ENCODE measurements at places on chromosomes 5 and 9.

DNA sequence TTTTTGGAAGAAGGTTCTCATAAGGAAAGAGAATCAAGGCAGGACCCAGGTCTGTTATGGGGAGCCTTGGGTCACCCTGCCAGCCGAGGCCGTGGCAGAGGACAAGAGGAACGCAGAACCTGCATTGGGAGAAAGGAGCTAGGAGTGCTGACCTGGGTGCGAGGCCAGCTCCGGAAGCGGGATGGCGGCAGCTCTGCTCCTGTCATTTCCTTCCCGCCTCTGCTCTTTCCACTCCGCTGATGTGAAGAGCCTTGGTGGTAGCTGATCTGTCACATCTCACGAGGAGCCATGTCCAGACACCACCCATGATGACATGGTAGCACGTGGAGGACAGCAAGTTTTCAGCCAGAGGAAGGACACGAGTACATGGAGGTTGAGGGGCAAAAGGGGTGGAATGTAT lies 109.5 kb upstream of the COL5A1 start:
- no peak for DNase-seq

GRCh38 chr5:169789417-169789940 lies 152.4 kb downstream of the DOCK2 start:
- DNase-seq: no peak

DNA sequence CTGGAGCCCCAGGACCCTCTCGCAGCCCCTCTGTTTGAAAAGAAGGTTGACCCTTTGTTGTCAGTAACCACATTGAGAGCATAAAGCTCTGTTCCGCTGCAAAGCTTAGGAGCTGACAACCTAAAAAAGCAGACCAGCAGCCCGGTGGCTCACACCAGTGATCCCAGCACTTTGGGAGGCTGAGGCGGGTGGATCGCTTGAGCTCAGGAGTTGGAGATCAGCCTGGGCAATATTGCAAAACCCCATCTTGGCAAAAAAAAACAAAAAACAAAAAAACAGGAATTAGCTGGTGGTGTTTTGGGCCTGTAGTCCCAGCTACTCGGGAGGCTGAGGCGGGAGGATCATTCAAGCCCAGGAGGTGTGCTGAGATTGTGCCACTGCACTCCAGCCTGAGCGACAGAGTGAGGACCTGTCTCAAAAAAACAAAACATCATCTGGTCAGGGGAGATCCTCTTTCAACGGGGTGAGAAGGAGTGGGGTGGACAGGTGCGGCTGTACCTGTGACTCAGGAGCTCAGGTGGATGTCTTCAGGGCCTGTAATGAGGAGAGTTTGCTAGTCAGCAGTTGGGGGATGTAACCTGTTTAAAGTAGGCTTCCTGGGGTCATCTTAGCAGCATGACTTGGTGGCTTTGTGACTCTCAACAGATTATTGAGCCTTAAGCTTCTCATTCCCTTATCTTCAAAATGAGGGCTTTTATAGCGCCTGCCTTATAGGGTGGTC lies 694 bp upstream of the REEP2 start:
- no peak for DNase-seq

DNA sequence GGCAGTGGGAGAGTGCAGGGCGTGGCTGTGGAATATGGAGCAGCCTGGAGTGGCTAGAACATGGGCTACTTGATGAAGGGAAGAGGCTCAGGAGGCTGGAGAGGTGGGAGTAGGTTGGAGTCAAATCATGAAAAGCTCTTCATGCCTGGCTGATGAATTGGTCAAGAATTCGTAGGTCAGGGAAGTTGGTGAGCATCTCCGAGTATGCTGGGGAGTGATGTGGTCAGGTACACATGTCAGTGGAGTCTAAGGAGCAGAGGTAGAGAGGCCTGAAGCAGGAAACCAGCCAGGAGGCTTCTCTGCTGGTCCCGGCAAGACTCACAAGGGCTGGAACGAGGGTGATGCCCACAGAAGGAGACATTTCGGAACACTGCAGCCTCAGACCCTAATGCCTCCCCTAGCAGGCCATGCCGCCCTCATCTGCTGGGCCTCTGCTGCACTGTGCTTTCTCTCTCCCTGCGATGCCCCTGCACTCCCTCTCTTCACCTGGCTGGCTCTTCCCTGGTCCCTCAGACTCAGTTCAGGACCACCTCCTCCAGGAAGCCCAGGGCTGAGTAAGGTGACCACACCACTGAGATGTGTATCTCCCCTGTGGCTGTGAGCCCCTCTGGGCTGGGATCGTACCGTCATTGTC lies 33.6 kb downstream of the TMOD1 start:
- no peak for DNase-seq

DNA sequence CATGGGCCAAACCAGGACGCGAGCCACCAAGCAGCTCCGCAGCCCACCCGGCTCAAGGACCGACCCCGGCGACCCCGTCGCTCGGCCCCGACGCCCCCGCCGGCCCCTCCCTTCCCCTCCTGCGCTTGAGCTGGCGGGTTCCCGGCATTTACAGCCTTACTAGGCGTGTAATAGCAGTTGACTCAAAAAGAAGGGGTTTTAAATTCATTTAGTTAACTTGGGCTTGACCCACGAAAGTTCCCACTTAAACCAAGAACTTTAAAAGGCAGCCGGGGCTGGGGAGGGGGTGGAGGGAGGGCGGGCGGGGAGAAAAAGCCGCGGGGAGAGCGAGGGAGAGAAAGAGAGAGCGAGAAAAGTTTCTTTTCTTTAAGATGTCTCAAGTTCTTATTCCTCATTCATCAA lies 636 bp downstream of the PRDM12 start:
- no peak for DNase-seq

Measured in NCI-H1092 treated with DMSO at 0.1 percent for 48 hours (cell line).